ENCODE measurements at places on chromosomes 3 and 15.

DNA sequence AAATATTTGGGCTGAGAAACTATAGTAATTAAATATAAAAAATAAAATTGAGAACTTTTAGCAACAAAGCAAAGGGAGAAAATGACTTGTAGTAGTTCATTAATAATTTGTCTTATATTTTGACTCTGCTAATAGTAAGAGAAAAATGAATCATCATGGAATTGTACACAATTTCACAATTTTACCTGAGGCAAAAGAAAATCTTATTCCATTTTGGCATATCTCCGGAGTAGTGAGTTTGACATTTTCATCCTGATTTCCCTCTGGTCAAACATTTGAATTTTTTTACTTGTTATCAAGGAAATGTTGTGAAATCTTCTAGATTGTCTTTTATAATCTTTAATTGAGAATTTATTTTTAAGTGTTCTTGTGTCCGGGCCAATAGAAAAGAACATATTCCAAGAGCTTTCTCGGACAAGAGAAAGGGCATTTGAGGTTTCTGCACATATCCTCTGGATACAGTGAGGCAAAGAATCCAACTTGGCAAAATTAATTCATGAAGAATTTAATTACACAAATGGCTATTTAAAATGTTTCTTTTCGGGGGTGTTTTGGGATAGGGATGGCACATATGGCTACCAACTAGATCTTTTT, 89.3 kb upstream of the IGSF10 start:
- no peak for DNase-seq

- DNase-seq, result no peak
These were observed 212.1 kb downstream of the ATP8B4 start for GRCh38 chr15:49906966-49907365.

- no peak for DNase-seq
These were observed 9.9 kb upstream of the CD200R1L start for GRCh38 chr3:112856537-112856936.

GRCh38 chr3:151875759-151876158, 2.3 kb downstream of the SUCNR1 start:
- no peak for DNase-seq

GRCh38 chr3:13143381-13144004, 70.3 kb upstream of the IQSEC1 start:
- no peak for DNase-seq

DNA sequence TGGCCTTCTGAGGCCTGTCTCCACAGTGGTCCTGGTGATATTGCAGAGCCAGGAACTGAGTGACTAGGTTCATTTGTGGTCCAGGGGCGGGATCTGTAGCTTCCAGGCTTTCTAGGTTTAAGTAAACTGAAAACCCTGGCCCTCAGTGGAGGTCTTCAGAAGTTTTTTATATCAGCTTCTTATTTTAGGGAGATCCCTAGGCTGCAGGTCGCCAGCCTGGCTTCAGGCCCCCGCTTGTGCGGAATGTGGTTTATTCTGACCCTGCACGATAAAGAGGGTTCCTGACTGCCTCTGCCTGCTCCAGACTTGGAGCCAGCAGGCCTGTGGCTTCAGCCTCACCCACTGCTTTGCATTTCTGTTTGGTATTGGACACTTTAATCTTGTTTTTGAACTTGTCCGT, 133.9 kb upstream of the PLXNA1 start:
- DNase-seq, result no peak

DNA sequence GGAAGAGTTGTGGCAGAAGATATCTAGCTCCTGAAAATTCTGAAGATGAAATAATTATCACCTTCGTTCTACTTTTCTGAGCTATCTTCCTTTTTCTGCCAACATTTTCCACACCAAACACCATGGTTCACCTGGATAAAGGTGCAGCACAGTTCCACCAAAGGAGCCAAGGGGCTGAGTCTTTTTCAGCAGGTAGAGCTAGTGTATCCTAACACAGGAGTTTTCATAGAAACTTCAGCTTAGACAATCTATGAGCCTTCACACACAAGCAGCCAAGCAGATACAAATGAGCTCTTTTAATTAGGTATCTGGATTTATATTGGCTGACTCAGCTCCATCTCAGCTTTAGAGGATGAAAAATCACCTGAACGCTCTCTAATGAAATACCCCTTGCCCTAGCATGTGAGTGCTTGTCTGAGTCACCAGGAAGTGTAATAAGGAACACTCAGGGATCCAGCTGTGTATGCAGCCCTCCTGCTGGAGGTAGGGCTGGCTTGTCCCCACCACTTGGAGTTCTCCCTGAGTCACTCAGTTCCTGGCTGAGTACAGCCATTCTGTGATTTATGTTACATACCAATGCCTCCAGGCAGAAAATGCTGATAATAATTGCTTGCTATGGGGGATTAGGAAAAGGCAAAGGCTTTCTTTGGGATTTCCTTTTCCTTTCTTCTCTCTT, 385.7 kb downstream of the LSAMP start:
- DNase-seq, result peak; percentile 88

GRCh38 chr15:88805031-88805780, 2.0 kb downstream of the ACAN start:
- DNase-seq, result no peak

GRCh38 chr3:194253270-194253669, 97.9 kb downstream of the CPN2 start:
- DNase-seq, result no peak

GRCh38 chr3:73687106-73688004, 62.6 kb upstream of the PDZRN3 start:
- DNase-seq, result peak; percentile 33

DNA sequence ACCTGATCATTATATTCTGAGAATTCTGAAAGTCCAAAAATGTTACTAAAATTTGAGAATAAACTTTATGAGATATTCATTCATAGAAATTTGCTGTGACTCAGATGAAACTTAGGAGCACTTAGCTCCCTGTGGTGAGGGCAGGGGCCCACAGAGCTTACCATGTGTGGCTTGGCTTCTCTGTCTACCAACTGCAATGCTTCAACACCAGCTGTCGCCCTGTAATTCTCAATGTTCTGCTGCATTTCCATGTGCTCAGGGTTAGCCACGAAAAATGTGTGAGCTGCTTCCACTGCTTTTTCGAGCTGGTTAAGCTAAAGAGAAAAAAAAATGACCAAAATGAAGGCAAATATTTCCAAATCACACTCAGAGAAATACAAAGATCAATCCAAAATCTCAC, 125.6 kb downstream of the P3H2 start:
- DNase-seq, result no peak

DNA sequence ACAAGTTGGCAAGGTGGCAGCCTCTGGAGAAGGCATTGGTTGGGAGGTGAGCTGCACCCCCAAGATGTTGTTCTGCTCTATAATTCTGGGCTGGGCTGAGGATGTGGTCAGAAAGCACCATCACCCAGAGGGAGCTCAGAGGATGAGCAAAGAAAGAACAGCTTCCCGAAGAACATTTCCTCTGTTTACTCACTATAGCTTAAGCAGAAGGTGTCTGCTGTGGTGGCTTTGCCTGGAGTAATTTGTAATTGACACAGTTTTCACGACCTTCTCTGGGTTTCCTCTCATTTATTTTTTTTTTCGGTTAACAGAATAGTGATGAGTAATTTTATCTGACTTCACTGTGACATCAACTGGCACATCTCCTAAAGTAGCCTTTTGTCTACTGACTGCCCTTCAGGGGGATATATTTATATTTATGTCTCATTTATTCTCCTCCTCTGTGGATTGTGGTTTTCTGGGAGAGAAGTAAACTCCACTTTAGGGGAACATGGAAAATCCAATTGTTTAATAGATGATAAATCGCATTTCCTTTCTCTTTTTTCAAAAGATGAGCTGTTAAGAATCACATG, 49.5 kb upstream of the ABHD17C start:
- DNase-seq, result peak; percentile 18

GRCh38 chr3:61239871-61240270, 11.4 kb downstream of the FHIT start:
- no peak for DNase-seq

GRCh38 chr15:99021694-99022093, 14.1 kb upstream of the PGPEP1L start:
- DNase-seq, result no peak
